ENCODE measurements at places on chromosomes 16 and 17.
A peak's percentile ranks its signal among the peaks of the same experiment; 100 is the strongest.

GRCh38 chr17:83074486-83075223 is 4.8 kb upstream of the METRNL start:
- no peak for DNase-seq

DNA sequence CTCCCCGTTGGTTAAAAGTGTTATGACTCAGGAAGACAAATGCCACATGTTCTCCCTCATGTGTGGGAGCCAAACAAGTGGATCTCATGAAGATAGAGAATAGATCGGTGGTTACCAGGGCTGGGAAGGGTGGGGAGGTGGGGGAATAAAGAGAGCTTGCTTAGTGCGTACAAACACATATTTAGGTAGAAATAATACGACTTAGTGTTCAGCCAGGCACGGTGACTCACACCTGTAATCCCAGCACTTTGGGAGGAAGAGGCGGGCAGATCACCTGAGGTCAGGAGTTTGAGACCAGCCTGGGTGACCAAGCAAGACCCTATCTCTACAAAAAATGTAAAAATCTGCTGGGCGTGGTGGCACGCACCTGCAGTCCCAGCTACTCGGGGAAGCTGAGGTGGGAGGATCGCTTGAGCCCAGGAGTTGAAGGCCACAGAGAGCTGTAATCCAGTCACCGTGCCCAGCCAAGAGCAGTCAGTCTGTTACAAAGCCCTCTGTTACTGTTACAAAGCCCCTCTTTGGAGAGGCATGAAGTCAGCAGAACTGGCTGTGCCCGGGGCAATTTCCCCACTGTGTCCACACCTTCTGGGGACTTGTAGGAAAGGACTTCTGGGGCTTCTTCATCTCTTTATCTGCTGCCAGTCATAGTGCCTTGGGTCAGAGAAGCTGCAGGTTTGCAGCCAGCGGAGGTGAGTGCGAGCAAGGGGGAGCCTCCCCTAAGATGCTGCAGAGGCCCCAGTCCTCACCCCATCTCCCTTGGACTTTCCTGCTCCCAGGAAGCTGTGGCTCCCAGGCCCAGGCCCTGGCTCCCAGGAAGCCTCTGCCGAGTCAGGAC is 4.3 kb upstream of the ALDH3A1 start:
- DNase-seq: peak; percentile 61

DNA sequence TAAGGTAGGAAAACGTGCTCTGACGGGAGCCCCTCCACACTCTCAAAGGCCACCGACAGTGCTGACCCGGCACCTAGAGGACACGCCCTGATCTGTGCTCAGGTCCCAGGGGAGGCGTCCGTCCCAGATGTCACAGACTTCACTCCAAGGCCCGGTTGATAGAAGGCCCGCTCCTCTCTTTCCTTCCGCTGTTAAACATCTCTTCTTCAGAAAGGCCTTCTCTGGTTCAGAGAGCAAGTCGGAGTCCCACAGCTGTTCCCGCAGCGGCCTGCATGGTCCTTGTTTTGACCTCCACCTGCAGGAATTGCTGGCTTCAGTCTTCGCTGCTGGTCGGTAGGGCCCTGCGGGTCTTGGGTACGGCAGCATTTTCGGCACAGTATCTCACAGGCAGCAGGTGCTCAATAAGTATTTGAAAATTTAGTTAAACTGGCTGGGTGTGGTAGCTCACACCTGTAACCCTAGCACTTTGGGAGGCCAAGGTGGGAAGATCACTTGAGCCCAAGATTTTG is 88.5 kb downstream of the MRC2 start:
- no peak for DNase-seq

DNA sequence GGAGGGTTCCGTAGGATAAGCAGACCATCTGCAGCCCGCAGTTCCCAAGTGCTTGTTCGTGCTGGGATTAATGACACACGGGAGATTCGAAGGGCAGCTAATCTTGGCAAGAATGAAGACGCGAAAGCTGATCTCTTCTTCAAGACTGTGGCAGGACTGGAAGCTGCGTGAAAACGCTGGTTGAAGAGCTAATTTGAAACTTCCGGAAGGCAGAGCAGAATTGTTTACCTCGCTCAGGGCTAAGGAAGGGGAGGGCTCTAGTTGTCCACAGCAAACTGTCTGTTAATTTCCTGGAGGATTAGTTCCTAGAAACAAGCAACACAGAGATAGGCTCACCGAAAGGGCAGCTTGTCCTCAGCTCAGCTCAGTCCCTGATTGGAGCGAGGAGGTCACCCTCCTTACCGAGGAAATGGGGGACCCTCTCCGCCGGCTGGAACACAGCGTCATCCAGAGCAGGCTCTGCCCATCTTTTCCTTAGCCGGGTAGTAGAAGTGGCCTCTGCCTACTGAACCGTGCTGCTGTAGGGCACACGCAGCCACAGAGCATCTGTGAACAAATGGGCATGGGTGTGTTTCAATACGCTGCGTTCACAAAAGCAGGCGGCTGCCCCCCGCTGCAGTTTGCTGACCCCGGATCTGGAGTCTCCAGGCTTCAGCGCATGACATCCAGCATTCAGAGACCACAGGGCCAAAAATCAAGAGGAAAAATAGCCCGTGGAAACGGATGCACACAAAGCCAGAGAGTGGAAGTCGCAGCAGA is 16.7 kb upstream of the BAIAP2 start:
- DNase-seq: peak; percentile 33

- DNase-seq: no peak
Measured at GRCh38 chr16:76197900-76198299, 79.3 kb upstream of the CNTNAP4 start.

DNA sequence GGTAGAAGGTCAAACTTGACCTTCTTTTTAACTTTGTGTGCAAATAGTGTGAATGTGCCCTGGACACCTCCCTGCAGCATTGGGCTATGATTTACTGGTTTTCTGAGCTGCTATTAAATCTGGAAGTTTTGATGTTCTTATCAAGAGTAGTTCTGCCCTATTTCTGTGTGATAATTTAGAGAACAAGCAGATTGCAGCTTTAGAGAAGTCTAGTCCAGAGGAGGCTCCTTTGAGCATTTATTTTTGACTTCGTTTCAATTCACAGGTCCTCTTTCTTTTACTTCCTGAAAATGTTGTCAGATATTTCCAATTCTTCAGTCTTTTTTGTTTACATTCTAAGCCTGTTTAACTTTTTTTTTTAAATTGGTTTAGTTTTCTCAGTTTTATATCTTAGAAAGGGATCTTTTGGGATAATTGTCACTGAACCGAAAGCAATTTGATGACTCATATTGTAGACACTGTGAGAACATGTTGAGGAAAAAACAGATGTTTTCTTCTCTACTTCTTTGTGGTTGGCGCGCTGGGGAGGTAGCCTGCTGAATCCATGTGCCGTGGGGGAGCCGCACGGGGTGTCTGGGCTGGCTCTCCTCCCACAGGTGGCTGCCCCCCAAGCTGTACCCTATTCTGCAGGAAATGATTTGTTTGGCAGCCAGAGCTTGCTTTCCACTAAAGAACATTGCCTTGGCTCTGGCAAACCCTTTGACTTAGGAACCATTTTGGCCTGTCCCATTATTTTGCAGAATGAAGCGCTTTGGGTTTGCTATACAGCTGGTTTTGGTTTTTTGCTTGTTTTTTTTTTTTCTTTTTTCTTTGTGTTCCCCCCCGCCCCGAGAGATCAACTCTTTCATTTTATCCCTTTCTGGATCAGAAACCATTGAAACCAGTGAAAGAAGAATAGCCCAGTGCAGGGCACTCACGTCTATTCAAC is 53.4 kb downstream of the MFSD11 start:
- peak; percentile 44 for DNase-seq

- peak; percentile 84 for DNase-seq
Measured at GRCh38 chr17:63405741-63406261, 40.3 kb downstream of the CYB561 start.

GRCh38 chr17:58538811-58539409 is 24.5 kb upstream of the MTMR4 start:
- DNase-seq: no peak

- no peak for DNase-seq
Measured at GRCh38 chr16:83723244-83723643, 84.5 kb upstream of the HSBP1 start.

- DNase-seq: peak; percentile 90
Measured at GRCh38 chr16:3022208-3022683, 1.5 kb downstream of the HCFC1R1 start.

DNA sequence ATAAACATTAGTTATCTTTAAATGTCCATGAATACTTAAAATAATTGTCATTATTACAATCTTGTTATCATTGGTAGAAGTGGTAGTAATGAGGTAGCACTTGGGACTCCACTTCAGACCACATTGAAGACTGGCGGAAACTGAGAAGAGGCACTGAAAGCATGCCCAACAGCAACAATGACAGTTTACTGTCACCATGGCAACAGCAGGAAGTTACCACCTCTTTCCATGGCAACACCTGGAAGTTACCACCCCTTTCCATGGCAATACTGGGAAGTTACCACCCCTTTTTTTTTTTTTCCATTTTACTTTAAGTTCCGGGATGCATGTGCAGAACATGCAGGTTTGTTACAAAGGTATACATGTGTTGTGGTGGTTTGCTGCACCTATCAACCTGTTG is 494.9 kb upstream of the RBFOX1 start:
- no peak for DNase-seq

- no peak for DNase-seq
Measured at GRCh38 chr17:18230288-18231141, 5.1 kb downstream of the LLGL1 start.

GRCh38 chr16:84391151-84392030 is 23.1 kb downstream of the ATP2C2 start:
- no peak for DNase-seq

- DNase-seq: no peak
Measured at GRCh38 chr17:48012151-48012520, 25.5 kb downstream of the COPZ2 start.

- DNase-seq: no peak
Measured at GRCh38 chr16:82665025-82665424, 38.3 kb downstream of the CDH13 start.

GRCh38 chr16:22971346-22971924 is 157.5 kb downstream of the HS3ST2 start:
- DNase-seq: no peak

- no peak for DNase-seq
Measured at GRCh38 chr16:89696670-89697128, 4.8 kb downstream of the SPATA2L start.

- DNase-seq: peak; percentile 55
Measured at GRCh38 chr17:65092262-65092661, 35.7 kb upstream of the GNA13 start.

DNA sequence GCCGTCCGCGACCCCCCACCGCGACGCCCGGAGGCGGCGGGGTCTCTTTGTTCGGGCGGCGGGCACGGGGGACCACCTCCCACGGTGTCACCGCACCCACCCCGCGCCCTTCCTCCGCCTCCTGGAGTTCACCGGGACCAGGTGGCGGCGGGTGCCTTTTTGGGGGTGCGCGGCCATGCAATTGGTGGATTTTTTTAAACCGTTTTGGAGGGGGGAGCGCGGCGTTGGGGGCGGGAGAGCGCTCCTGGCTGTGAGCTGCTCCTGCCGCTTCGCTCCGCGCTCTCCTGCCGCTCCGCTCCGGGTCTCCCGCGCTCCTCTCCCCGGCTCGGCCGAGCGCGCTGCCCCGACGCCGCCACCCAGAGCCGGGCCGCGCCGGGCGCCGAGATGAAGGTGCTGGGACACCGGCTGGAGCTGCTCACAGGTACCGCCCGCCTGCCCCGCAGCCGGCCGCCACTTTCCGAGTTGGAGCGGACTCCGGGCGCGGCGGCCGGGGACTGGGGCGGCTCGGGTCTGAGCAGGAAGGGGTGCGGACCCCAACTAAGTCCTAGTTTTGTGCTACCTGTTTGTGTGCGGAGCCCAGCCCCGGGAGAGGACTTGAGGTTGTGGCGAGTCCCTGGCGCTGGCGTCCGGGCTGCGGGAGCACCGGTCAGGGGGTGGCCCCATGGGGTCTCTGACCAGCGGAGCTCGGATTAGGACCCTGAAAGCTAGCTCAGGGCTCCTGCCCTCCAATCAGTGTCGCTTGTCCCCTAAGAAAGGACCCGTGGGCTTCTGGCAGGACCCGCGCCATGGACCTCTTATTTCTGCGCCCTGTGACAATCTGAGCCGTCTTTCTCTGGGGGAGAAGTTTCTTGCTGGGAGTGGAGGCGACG is 35.7 kb upstream of the NDRG4 start:
- no peak for DNase-seq

DNA sequence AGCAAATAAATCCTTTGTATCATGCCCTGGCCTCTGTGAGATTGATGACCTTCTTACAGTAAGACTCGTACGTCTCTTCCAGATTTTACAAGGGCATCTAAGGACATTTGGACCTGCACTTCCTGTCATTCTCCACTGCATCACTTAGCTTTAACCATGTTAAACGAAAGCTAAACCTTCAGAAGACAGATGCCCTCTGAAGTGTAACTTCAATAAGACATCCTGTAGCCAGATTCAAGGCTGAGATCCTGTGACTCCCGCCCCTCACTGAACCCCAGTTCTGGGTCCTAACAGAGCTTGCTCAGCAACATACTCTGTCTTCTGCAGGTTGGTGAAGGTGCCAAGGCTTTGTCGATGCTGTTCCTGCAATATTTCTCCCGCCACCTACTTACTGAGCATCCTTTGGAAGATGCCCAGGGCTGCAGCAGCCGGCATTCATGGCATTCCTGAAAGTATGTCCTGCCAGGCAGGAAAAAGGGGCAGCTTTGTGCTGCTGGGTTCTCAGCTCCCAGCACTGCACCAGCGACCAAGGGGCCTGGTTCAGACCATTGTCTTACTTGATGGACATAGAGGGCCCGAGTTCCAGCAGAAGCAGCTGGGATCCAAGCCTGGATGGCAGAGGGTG is 131.1 kb downstream of the AXIN2 start:
- no peak for DNase-seq

- DNase-seq: peak; percentile 84
Measured at GRCh38 chr16:4500272-4500671, 24.1 kb downstream of the HMOX2 start.

- no peak for DNase-seq
Measured at GRCh38 chr16:77191259-77191969, 424 bp downstream of the MON1B start.

- DNase-seq: no peak
Measured at GRCh38 chr16:83781-84615, 6.0 kb downstream of the MPG start.

DNA sequence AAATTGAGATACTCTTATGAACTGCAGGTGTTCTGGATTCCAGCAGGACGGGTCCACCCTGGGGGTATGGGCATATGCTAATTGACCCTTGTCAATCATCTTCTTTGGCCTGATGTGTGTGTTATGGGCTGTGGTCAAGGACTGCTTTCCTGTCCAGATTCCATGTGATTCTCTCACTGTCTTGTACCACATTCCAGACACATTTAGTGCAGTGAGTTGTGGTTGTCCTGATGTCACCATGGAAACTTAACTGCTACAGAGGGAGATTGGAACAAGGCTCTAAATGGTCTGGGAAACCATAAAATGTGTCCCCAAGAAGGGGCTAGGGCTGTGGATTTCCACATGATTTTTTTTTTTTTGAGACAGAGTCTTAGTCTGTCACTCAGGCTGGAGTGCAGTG is 367.4 kb downstream of the UTP18 start:
- DNase-seq: no peak

DNA sequence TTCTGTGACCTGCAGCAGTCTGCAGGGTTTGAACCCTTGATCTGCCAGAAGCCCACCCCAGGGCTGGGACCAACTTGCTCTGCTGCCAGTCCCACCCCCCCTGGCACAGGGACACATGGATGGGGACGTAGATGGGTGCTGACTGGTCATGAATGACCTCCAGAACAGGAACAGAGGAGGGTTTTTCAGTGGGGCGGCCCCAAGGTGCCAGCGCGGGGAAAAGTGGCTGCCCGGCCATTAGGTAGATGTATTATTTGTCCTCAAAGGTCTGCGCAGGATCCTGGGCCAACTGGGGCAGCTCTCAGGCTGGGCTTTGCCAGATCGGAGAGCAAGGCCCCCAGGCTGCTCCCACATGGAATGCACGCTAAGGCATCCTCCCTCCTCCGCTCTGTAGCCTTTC is 265.2 kb upstream of the TNRC6C start:
- DNase-seq: no peak
